ENCODE measurements at places on chromosomes 7 and 10. TPM values are rescaled to one million over a fixed set of nuclear protein-coding genes. Genes with fewer than 3 reads are reported as not detected.

MYPN gene
- 0.10 TPM for polyA plus RNA-seq

- DNase-seq = no peak
Measured at GRCh38 chr7:150947761-150948651, 30.1 kb downstream of the KCNH2 start.

DNA sequence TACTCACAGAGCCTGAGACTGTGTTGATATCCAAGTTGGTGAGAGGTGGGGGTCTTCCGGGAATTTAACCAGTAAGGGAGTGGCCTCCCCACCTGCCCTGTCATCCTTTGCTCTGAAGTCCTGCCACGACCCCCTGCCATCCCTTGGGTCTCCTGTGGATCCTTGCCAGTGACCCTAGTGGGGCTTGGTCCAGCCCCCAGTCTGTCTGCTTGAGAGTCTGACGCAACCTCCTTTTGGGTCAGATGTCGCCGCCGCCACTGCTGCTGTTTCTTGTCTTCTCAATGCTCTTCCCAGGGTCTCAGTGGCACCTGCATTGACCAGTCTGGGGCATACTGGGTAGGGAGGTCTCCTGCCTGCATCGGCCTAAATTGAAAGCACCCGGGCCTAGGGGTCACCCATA, 28.8 kb downstream of the PAX2 start:
- no peak for DNase-seq

- peak; percentile 62 for DNase-seq
Measured at GRCh38 chr7:80060218-80060806, 74.3 kb upstream of the GNAI1 start.

- DNase-seq = no peak
Measured at GRCh38 chr7:96080027-96080426, 241.9 kb downstream of the SLC25A13 start.

DNA sequence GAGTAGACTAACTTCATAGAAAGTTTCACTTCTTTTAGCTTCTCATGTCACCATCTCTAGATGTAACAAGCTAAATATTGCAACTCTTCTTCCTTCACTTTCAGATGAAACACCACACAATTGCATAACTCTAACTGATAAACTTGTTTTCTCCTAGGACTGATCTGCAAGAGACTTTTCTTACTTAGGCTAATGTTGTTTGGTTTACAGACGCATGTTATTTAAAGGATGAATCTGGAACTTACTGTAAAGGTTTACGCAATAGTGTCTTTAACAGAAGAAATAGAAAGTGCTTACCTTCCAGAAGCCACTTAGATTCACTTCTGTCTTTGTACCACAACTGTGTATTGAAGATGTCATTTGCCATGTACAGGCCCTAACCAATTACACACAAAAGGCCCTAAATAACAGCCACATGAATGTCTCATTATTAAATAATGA, 22.1 kb upstream of the ZC3HAV1 start:
- no peak for DNase-seq

GRCh38 chr7:123528265-123528664, 6.1 kb downstream of the IQUB start:
- DNase-seq = no peak

GRCh38 chr7:30796105-30796869, 25.1 kb downstream of the MINDY4 start:
- no peak for DNase-seq

DNA sequence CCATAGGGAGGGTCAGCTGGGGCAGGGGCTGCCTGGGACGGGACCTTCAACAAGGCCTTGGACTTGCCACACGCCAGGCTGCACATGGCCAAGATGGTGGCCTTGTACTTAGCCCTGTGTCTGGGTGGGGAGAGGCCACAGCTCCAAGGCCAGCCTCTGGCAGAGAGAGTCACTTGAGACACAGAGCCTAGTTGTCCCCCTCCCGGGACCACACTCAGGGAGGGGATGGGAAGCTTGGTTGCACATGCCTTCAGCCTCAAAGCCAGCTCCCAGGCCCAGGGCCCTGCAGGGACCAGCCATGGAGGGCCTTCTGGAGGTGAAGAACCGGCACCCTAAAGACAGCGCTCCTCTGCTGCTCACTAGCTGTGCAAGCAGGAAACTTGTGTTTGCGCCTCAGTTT, 16.7 kb downstream of the MMRN2 start:
- no peak for DNase-seq

HMX2 gene
- 1.6 TPM for polyA plus RNA-seq

DNA sequence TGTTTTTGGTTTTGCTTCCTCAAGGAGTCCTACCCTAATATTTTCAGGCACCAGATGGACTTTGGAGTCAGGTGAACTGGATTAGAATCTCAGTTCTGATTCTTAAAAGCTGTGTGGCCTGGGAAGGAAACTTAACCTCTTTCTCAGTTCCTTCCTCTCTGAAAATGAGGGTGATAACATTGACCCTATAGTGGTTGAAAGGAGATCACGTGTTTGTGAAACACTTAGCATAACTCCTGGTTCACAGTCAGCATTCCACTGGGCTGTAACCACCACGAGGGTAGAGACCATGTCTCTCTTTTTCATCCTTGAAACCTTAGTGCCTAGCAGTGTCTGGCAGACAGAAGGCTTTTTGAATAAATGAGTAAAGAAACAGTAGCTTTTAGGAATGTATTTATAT, 16.7 kb downstream of the LSMEM1 start:
- no peak for DNase-seq

OPALIN gene
- not detected for polyA plus RNA-seq

DNA sequence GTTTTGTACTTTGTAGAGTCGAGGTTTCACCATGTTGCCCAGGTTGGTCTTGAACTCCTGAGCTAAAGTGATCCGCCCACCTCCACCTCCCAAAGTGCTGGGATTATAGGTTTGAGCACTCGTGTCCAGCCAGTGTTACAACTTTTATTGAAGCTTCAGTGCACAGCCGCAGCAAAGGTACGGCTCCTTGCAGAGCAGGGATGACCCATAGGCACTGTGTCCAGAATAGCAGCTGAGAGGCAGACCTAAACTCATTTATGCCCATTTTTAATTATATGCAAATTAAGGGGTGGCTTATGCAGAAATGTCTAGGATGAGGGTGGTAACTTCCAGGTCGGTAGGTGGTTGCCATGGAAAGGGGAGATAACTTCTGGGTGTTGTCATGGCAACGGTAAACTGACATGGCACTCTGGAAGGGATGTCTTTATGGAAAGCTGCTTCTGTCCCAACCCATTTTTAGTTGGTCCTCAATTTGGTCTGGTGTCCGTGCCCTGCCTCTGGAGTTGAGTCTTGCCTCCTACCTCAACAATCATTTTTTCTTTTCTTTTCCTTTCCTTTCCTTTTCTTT, 22.7 kb downstream of the NYAP1 start:
- no peak for DNase-seq

DNA sequence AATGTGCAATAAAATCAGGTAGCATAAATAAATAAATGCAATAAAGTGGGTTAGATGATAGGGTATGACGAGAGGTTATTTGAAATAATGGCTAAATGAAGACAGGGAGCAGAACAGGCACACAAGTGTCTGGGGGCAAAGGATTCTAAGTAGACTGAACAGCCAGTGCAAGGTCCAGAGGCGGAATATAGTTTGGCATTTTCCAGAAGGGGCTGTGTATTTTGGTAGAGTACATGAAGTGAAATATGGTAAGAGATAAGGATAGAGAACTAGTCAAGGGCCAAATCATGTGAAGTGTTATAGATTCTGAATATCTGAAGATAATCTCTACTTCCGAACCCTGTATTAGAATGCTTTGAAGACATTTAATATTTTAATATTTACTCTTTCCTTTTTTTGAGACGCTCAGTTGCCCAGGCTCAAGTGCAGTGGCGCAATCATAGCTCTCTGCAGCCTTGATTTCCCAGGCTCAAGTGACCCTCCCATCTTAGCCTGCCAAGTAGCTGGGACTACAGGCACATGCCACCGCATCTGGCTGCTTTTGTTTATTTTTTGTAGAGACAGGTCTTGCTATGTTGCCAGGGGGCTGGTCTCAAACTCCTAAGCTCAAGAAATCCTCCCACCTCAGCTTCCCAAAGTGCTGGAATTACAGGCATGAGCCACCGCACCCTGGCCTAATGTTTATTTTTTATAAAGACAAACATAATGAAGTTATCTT, 44.4 kb upstream of the CD36 start:
- no peak for DNase-seq

GRCh38 chr7:26156451-26157420, 4.7 kb downstream of the NFE2L3 start:
- DNase-seq = no peak

GRCh38 chr10:5963071-5963470, 14.3 kb downstream of the IL15RA start:
- no peak for DNase-seq

- DNase-seq = peak; percentile 17
Measured at GRCh38 chr10:5184987-5185775, at the start of gene AKR1C8. Gene AKR1C8, minus strand, starts transcription at chr10:5185150. Its CDS starts 46 bp downstream, at chr10:5185104.

DNA sequence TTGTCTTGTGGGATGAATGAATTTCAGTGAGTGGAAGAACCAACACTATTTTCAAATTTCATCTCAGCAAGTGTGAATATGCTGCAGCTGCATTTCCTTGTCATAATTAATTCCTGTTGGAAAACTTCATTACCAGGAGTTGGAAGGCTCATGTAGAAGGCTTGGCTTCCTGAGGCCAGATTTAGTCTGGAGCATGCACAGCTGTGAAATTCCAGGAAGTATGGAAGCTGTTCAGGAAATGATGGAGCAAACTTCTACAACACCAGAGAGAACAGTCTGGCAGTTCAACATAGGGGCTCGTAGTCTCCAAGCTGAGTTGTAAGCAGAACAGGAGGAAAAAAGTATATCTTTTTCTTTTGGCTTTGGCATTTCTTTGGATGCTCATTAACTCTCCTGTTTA, 1439.9 kb upstream of the CELF2 start:
- DNase-seq = no peak

DNA sequence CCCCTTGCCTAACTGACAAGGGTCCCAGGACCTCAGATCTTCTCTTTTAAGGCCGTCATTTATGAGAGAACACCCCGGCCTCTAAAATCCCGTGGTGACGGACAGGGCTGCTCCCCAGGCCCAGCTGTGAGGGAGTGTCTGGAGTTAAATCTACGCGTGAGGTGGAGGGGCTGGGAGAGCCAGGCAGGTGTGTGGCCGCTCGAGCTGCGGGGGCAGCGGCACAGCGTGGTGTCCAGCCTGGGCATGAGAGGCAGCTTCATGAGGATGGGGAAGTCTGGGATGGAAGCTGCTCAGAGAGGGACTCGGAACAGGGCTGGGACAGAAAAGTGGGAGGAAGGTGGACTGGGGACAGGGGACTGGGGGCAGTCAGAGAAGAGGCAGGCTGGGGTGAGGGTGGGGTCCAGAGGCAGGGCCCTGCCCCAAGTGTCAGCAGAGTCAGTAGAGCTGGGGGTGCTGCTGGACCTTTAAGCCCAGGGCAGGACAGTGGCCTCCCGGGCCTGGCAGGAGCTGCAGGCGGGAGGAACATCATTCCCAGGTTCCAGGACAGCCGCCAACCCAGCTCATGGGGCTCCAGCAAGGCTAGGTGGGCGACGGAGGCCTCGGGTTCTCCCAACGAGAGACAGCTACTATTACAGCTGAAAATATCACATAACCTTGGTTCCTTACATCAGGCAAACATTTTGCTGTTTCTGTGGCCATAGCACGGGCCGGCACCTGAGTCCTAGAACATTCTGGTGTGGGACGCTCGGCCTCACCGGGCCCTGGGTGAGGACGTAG, 55.2 kb downstream of the JAKMIP3 start:
- no peak for DNase-seq

NPM3 gene
- polyA plus RNA-seq = 68.9 TPM

GRCh38 chr7:50502001-50502684, 52.0 kb upstream of the FIGNL1 start:
- DNase-seq = peak; percentile 55

- DNase-seq = no peak
Measured at GRCh38 chr10:132838346-132838970, 52.5 kb upstream of the NKX6-2 start.

GRCh38 chr7:1346851-1347250, 112.4 kb downstream of the MICALL2 start:
- no peak for DNase-seq

DNA sequence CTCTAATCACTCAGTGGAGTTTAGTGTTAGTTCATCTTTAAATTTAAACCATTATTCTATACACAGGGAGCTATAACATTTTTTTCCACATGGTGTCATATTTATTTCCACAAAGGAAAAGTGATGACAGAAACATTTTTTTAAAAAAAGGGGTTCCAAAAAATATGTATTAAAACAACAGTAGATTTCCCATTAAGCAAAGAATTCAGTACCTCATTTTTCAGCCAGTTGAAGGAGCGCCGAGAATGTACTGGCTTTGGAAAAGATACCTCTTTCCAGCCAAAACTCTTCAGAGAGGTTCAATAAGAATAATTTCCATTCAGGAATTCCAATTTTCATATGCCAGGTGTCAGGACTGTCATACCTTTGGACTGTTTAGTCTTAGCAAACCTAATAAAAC, 250.5 kb upstream of the MEOX2 start:
- no peak for DNase-seq

DNA sequence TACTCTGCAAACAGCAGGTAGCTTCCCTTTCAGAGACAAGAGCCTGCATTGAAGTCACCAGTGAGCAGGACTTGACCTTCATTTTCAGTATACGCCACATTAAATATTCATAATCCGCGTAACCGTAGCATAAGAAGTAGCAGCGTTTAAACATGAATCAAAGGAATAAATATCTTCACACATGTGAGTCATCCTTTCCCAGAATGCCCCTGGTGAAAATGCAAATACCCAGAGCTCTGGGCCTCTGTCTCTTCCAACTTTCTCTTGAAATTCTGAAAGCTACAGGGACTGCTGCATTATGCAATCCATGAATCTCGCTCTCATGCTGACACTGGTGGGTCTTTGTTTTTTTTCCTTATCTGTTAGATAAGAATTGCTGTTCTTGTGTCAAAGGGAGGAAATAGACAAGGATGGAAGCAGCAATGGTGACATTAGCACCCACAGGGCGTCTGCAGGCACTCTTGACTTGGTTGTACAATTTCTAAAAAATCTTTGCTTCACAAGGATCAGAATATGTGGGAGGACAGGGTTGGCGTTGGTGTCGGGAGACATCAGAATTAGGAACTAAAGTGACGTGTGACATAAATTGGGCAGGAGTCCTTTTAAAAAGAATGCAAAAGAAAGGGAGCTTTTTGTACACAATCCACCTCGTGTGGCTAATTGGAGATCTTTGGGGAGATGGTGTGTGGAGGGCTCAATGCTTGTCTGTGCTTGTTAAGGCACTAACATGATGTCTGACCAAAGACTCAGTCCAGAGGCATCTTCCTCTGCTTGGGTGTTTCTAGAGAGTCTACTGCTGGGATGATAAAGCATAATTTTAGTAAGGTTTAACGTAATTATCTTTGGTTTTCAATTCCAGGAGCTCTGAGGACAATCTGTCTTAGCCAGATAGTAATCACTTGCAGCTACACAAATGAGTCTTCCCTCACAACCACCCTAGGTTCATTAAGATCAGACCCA, 390.3 kb downstream of the KCNMA1 start:
- no peak for DNase-seq

SMO gene
- polyA plus RNA-seq = 110 TPM

Measured in renal pelvis (tissue), 12 donors.